ENCODE measurements at places on chromosomes 2 and 18.

- DNase-seq: no peak
These were observed 19.6 kb downstream of the CEP68 start for GRCh38 chr2:65075605-65076344.

DNA sequence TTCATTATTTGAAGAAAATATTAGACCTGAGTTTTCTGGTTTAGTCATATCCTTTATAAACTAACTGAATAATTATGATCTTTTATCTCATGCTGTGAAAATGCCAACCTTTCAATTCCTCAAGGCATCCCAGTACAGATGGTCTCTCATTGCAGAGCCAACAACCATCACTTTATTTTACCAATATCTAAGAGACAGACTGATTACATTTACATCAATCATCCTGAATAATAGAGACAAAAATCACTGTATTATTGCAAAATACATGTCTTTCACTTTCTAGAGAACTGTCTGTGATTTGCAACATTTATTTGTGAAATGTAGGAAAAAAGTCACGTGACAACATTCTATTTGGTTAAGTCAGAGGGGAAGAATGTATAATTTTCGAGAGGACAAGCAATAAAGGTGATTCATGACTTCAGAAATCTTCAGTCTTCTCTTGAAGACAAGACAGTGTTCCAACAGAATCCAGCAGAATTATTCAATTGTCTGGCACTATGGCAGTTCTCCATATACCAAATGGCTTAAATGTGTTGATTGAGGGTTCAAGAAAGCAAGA lies 503.6 kb upstream of the SYT4 start:
- DNase-seq: no peak

DNA sequence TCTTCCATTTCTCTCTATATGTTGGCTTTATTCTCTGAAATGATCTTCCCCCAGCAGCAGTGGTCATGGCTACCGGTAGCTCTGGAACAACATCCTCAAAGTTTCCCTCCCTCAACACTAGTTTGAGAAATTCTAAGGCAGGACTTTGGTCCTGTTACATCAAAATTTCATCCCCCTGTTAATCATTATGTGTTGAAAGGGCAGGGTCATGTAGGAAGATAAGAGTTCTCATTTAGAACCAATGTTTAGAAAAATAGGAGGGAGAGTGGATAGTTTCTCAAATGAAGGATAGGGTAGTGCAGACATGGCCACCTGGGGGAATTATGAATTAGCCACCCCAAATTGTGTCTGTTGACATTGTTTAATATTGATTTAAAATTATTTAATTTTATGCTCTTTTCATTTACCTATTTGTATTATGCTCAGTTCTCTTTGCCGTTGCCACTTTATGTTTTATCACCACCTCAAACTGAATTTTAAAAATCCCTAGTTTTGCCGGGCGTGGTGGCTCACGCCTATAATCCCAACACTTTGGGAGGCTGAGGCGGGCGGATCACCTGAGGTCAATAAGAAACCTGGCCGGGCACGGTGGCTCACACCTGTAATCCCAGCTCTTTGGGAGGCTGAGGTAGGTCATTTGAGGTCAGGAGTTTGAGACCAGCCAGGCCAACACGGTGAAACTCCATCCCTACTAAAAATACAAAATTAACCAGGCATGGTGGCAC lies 22.3 kb downstream of the EML4 start:
- DNase-seq: no peak

DNA sequence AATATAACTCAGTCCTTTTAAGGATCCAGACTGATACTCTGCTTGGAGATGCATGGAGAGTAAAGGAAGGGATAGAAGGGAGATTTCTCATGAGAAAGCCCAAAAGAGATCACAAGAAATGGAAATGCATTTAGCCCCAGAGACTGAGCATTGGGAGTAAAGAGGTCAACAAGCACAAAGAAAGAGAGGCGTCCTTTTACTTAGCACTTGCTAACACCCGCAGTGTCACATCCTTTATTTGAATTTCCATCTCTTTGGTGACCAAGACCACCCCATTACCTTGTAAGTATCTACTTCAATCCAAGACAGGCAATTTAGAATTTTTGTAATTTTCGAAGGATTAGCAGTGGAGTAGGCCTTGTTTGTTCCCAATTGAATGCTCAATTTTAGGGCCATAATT lies 111.8 kb upstream of the DCC start:
- DNase-seq: no peak

GRCh38 chr18:22185273-22185672 lies 15.9 kb downstream of the GATA6 start:
- no peak for DNase-seq

GRCh38 chr18:6917072-6917471 lies 187.6 kb downstream of the ARHGAP28 start:
- DNase-seq: no peak

GRCh38 chr18:61350578-61350977 lies 17.3 kb downstream of the CDH20 start:
- DNase-seq: no peak

GRCh38 chr2:16238001-16238761 lies 297.8 kb downstream of the MYCN start:
- no peak for DNase-seq

- DNase-seq: no peak
These were observed 15.3 kb downstream of the FHL2 start for GRCh38 chr2:105383432-105384166.

DNA sequence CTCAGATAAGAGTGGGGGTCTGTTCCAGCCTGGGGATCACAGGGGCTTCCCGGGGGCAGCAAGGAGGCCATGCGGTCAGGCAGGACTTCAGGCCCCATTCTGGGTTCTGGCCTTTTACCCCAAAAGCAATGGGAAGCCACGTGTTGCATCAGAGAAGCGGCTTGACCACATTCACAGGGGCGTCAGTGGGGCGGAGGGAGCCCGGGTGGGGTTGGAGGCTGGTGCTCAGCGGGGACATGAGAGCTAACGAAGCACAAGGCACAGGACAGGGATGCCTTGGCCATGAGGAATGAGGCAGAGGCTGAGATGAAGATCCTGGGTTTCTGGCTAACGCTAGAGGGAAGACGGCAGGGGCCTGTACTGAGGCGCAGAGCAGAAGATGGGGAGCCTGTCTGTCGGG lies 6.1 kb downstream of the HJURP start:
- no peak for DNase-seq

DNA sequence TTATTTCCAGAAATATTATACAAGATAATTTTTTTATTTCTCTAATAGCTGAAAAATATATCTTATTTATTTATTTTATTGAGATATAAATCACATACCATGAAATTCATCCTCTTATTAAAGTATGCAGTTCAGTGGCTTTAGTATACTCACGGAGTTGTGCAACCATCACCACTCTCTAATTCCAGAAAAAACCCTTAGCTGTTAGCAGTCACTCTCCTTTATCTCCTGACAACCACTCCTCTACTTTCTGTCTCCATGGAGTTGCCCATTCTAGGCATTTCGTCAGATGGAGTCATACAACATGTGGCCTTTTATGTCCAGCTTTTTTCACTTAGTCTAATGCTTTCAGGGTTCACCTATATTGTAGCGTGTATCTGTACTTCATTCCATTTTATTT lies 66.5 kb downstream of the TCF7L1 start:
- DNase-seq: no peak

- no peak for DNase-seq
These were observed 102.9 kb downstream of the NUP35 start for GRCh38 chr2:183227176-183227575.

All from right lung (tissue), 10 donors.